ENCODE measurements at places on chromosomes 11 and 22.

- DNase-seq = no peak
Observed at GRCh38 chr11:120012245-120012644, 125.7 kb downstream of the TRIM29 start.

- no peak for DNase-seq
Observed at GRCh38 chr22:49995041-49995360, 17.6 kb downstream of the IL17REL start.

DNA sequence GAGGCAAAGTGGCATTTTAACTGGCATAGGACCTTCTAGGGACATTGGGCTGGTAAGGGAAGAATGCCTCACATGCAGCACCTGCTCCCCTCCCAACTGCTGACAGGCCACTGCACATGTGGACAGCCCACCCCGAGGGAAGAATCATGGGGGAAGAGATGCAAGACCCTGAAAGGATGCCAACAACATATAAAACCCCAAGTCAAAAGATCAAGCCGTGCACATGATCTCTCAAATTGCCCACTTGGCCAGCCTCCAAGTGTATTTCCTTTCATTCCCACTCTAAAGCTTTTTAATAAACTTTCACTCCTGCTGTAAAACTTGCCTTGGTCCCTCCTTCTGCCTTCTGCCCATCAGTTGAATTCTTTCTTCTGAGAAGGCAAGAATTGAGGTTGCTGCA lies 947.8 kb upstream of the CCDC90B start:
- DNase-seq = no peak

- DNase-seq = no peak
Observed at GRCh38 chr22:20573833-20574615, 66.6 kb downstream of the MED15 start.

DNA sequence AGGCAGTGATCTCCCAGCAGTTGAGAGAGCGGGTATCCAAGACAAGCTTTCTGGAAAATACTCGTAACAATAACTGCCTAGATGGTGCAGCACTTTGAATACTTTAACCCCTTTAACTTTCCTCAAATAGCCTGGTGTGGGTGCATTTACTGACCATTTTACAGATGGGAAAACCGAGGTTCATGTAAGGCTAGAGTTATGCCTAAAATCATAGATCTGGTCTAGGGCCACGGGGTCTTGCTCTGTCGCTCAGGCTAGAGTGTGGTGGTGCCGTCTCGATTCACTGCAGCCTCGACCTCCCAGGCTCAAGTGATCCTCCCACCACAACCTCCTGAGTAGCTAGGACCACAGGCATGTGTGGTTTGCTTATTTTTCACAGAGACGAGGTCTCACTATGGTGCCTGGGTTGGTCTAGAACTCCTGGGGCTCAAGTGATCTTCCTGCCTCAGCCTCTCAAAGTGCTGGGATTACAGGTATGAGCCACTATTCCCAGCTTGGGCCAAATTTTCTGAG lies 269.2 kb upstream of the SYN3 start:
- no peak for DNase-seq

- no peak for DNase-seq
Observed at GRCh38 chr11:77215106-77215505, 86.4 kb downstream of the GDPD4 start.

Measured in germinal center (tissue), 1 donor.